Common myeloid progenitor, CD34-positive (primary cell): ENCODE measurements at places on chromosomes 12 and 14.

DNA sequence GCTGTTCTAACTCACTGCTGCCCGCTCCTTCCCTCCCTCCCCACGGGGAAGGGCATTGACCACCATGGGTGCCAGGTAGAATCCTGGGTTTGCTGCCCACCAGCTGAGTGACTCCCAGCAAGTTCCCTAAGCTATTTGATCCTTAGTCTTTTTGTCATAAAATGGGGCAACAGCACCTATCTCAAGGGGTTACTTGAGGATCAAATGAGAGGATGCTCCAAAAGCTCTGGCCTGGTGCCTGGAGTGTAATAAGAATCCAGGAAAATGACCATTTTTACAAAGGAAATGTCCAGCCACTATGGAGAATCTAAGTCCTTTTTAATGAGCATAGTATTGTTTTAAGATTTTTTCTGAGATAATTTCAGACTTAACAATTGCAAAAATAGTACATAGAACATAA lies 61.4 kb upstream of the CMKLR1 start:
- no peak overlapping the region for H3K4me3 ChIP-seq
- no peak overlapping the region for H3K27ac ChIP-seq
- peaks cover 3% of the 10 kb centered on the region for H3K27me3 ChIP-seq
- H3K36me3 ChIP-seq, result no peaks in the 10 kb centered on the region

DNA sequence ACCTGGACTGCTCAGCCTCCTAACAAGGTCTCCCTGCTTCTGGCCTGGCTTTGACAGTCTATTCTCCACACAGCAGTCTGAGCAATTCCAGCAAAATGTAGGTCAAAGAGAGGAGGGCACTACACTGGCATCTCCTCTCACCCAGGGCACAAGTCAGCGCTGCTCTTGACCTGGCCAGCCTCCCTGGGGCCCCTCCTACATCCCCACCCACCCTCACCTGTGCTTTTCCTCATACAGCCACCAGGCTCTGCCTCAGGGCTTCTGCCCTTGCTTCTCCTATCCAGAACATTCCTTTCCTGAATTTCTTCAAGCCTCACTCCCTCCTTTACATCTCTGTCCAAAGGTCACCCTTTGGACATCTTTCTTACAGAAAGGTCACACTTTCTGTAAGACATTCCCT lies 33.7 kb downstream of the GALNT4 start:
- H3K4me3 ChIP-seq, result no peak overlapping the region
- H3K4me1 ChIP-seq, result no peaks in the 10 kb centered on the region
- no peaks in the 10 kb centered on the region for H3K27me3 ChIP-seq
- peaks cover 35% of the 10 kb centered on the region for H3K36me3 ChIP-seq

DNA sequence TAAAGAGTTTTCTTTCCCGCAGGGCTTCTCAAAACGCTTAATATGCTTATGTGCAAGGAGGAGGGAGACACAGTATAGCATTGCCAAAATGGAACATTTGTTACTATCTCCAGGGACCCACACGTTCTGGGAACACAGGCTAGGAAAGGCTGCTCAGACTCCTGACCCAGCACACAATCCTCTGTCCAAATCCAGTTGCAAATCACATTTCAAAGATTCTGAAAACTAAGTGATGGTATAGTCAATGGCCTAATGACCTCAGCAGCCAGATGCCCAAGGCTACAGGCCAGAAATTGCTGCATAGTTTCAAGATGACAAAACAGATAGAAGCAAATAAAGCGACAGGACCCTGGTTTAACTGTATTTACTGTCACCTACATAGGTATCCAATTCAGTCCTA lies 97.0 kb upstream of the GRIP1 start:
- DNase-seq, result no peak
- no peaks in the 10 kb centered on the region for H3K27me3 ChIP-seq
- no peaks in the 10 kb centered on the region for H3K4me1 ChIP-seq

- H3K4me3 ChIP-seq, result no peak overlapping the region
- H3K36me3 ChIP-seq, result no peaks in the 10 kb centered on the region
- DNase-seq, result no peak
- H3K27me3 ChIP-seq, result no peaks in the 10 kb centered on the region
- no peak overlapping the region for H3K27ac ChIP-seq
- no peaks in the 10 kb centered on the region for H3K4me1 ChIP-seq
These were observed 260.3 kb upstream of the DIO3 start for GRCh38 chr14:101301011-101301410.

DNA sequence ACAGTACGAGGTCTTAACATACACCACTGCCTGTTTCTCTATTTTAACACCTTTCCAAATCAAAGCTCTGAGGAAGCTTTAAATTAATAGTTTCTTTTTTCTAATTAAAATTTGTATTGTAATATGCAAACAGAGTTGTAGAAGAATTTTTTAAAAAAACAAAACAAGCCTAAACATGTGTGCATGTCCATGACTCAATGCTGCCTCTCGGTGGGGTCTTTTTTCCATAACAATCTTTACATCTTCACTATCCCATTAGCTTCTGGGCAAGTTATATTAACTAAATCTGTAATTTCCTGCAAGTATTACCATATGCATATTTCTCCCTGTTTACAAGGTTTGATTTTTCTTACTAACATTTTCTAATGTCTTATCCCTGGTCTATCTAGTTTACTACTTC lies 143.9 kb upstream of the NAV3 start:
- H3K27me3 ChIP-seq, result no peaks in the 10 kb centered on the region
- no peak overlapping the region for H3K27ac ChIP-seq
- H3K36me3 ChIP-seq, result no peaks in the 10 kb centered on the region
- no peak overlapping the region for H3K4me3 ChIP-seq
